LNCaP clone FGC (cell line): ENCODE measurements at places on chromosomes 6 and 20.

- no peak for DNase-seq
Measured at GRCh38 chr6:65558071-65558470, 149.0 kb downstream of the EYS start.

DNA sequence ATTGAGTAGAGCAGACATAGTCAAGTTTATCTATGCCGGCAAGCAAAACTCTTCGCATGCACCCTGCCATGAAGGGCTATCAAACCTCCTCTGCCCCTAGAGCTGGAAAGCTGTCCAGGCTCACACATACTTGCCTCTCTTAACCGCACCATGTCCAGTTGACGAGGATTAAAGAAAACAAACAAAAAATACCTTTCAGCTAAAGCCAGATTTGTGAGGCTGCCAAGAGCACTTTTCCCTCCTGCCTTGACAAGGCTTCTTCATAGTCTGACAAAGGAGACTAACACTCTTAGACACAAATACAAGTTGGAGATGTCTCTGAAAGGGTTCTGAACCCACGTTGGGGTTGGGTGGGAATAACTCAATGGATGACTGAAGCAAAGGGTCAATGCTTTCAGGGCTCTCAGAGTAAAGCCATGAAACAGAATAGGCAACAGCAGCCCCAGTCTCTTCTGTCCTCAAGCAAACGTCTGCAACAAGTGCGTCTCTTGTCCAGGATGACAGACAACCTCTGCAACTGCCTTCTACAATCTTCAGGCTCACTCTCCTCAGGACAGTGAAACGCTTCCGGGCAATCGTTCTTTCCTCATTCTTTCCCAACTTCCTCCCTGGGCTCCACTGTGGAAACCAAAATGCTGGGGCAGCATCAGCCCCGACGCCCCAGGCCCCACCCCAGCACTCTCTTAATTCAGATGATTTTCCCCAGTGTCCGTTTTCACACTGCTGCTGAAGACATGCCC, 57.8 kb downstream of the AGPAT4 start:
- DNase-seq: no peak

DNA sequence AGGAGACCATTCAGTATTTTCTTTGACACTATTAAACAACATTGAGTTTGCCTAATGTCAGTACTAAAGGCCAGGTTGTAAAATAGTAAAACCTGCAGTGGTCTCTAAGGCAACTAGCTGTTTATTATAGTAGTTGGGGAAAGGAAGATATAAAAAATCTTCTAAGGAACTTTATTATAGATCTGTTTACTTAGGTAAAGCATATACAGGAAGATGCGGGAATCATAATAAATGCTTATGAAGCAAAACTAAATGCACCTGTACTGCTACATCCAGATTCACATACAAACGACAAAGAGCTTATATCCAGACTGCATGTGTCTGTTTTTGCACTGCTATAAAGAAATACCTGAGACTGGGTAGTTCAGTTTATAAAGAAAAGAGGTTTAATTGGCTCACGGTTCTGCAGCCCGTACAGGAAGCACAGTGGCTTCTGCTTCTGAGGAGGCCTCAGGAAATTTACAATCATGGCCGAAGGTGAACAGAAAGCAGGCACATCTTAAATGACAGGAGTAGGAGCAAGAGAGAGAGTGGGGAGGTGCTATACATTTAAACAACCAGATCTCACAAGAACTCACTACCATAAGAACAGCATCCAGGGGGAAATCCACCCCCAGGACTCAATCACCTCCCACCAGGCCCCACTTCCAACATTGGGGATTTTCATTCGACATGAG, 8.7 kb upstream of the TRIM39 start:
- no peak for DNase-seq

DNA sequence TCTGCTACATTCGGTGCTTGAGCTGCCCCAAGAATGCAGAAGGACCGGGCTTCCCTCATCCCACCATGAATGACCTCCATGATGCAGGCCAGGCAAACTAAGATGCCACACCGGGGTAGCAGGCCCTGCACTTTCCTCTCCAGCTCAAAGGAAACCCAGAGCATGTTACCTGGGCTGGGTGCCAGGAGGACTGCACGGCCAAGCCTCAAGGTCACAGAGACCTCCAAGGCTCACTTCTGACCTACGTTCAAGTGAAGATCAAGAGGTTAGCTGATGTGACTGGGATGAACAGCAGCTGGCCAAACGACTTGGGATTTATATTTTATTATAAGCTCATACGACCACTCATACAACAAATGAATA, 501.8 kb downstream of the CD83 start:
- DNase-seq: no peak

DNA sequence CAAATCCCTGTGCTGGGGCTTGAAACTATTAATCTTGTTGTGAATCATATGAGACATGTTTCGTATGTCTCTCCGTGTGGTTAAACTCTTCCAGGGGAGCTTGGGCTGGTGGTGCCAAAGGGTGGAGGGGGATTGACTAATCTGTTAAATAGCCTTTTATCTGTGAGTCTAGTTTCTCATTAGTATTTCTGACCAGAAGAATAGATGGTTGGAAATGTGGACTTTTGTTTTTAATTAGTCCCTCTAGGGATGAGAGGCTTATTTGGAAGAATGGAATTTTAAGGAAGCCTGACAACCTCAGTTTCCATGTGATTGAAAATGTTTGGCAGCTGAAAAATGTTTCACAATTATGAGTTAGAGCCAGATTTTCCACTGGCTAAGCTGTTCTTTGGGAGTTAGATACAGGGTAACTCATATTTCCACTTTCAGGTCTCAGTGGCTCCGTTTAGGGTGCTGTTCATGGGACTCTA, 117.3 kb downstream of the BCKDHB start:
- DNase-seq: no peak

GRCh38 chr6:166946125-166946524, 10.2 kb downstream of the RNASET2 start:
- DNase-seq: no peak

GRCh38 chr6:20447157-20447556, 45.5 kb downstream of the E2F3 start:
- DNase-seq: no peak

DNA sequence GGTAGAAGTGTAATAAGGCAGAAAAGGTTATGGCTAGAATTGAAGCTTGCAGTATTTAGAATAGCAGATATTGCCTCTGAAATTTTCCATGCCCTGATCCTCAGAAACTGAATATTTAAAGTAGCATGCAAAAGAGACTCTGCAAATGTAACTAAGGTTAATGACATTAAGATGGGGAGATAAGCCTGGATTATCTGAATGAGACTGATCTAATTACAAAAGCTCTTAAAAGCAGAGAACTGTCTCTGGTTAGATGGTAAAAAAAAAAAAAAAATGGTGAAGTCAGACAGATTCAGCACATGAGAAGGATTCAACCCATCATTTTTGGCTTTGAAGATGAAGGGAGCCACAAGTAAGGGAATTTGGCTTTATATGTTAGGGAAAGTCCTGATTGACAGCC, 503.7 kb upstream of the IRAK1BP1 start:
- no peak for DNase-seq

DNA sequence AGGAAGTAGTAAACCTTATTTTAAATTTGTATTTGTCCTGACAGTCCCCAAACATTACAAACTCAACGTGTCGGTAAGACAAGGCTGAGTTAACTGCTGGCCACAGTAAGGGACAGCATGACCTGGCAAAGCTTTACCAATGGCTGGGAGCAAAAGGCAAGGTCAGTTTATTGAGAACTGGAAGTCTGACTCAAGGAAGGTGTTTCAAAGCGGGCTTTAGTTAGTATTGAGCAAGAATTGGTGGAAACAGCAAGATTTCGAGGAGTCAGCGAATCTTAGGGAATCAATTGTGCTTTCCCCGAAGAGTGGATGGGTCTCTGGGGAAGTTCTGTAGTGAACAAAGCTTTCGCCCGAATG, 885 bp upstream of the GZF1 start:
- DNase-seq: no peak

DNA sequence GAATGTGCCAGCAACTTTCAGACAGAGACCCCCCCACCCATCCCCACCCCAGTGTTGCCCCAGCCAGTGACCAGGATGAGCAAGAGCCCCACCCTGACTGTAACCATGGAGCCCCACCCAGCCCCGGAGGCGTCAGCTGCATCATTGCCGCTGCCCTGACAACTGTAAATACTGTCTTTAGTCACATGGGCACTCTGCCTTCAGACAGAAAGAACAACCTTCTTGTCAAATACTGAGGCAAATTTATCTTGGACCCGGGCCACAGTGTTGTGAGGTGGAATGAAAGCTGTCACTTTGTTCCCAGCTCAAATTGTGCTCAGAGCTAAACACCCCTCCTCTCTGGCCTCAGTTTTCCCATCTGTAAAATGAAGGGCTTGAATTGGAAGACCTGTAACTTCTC, 23.7 kb downstream of the MOCS3 start:
- DNase-seq: peak; percentile 78

DNA sequence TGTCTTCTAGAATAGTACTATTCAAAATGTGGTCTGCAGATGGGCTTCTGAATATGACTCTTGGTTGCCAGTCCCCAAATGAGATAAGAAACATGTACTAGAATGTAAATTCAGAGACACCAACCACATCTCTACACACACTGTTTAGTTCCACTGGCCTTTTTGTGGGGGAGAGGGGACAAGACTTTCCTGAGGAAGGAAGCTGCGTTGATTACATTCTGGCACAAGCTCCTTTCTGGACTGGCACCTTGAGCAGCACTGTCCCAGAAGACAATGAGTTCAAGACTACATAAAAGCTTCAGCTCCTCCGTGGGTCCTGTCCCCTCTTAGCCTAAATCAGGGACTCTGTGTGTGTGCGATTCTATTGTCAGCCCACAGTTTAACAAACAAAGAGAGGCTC, 6.9 kb upstream of the IYD start:
- DNase-seq: no peak

- DNase-seq: no peak
Measured at GRCh38 chr6:123009059-123009458, 13.0 kb downstream of the CLVS2 start.

GRCh38 chr6:103874575-103874974, 985.1 kb downstream of the HACE1 start:
- no peak for DNase-seq

- DNase-seq: no peak
Measured at GRCh38 chr6:34061348-34061747, 84.5 kb downstream of the GRM4 start.

DNA sequence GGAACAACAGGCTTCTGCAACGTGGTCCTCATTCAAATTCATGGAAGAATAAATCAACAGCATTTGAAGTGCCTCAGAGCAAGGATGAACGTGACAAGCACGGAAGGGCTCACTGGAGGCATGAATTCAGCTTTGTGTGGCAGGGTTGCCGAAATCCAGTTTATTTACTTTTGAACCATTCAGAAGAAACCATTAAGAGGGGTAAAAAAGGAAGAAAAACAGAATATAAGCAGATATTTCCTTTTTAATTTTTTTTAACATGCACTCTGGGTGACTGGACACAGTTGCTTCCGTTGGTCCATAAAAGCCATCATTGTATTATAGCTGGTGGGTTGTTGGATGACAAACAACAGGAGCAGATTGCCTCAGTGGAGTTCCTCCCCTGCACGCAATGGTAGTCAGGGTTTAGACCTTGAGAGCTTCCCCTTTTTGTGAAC, 17.3 kb upstream of the SNRPB2 start:
- no peak for DNase-seq

DNA sequence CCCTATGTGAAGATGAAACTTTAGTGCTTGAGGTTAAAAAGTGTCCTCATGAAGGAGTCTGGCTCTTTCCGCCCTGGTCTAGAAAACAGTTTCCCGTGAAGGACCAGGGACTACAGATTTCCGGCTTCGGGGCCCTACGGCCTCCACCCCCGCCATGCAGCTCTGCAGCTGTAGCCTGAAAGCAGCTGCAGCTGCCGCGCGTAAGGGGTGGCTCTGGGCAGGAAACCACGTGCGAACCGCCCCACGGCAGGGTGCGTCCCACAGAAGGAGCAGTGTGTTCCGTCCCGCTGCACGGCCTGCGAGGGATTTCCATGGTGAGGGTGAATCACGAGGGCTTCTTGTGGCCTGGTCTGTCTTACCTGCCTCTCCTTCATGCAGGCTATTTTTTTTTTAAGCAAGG, 117.0 kb downstream of the ERMARD start:
- no peak for DNase-seq

GRCh38 chr6:139722530-139722929, 348.1 kb upstream of the CITED2 start:
- DNase-seq: no peak

DNA sequence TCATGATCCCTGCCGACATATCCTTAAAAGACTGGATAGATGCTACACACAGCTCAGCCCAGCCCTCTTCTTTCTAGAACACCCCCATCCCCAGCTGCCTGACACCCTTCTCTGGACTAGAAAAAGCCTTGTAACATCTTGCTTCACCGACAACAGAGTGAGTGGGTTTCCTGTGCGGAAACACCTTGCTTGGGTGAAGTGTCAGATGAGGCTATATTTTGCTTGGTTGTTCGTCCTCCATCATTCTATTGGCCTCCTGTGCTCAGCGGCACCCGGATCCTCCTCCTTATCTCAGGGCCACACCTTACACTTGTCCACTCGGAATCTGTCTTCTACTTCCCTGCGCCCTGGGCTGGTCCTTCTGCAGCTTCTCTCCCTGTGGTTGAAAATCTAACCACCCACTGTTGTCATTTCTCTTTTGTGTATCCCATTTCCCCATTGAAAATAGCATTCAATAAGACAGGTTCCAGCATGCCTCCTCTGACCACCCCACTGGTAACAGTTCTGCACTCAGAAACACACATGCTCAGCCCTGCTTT, 101.3 kb upstream of the MLN start:
- DNase-seq: no peak

GRCh38 chr20:32648761-32649650, 24.7 kb downstream of the C20orf203 start:
- DNase-seq: no peak

GRCh38 chr6:95431637-95432228, 145.6 kb upstream of the MANEA start:
- DNase-seq: peak; percentile 62

DNA sequence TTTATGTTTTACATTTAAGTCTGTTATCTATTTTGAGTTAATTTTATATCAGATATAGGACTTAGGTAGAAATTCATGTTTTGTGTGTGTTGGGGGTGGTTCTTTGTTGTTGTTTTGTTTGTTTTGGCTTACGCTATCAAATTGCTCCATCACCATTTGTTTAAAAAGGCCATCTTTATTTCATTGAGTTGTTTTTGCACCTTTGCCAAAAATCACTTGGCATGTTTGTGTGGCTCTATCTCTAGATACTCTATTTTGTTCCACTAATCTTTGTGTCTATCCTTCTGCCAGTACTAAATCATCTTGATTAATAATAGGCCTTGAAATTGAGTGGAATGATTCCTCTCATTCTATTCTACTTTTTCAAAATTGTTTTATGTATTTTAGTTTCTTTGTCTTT, 7.4 kb downstream of the CYP39A1 start:
- DNase-seq: peak; percentile 83

DNA sequence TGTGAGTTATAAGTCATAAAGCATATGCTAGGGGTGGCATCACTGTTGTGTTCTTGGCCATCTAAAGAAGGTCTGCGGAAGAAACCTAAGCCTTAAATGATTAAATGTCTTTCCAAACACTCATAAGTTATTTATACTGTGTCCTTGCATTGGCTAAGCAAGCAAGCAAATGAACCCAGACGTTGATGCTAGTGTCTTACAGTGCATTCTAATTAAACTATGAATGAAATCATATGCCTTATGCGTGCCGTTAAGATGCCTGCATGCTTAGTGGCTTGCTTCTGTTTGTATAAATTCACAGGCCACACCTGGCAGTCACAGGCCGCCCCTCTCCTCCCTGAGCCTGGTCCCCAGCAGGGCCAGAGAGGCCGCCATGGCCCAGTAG, 49.9 kb downstream of the RIN2 start:
- no peak for DNase-seq
